ENCODE measurements at places on chromosomes 2 and 18.

DNA sequence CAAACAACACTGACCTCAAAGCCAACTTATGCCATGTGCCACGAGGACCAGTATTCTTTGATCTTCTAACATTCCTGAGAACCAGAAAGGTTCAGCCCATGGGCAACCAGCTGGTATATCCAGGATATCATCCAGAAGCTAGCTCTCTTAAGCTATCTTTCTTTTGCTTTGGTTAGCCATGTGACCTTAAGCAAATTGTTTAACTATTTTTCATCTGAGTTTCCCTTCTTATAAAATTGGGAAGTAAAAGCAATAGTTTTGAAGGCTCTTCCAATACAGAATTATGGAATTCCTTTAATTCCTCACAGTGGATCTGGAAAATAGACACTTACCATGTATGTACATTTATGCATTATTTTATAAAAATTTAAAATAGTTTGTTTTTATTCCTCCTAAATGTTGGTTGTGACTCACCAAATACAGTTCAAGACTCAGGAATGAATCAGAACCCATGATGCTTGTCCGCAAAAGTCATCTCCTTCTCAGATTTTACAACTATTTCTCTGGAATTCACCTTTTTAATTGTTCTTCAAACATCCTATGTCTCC is 435.7 kb downstream of the ZEB2 start:
- DNase-seq, result no peak

DNA sequence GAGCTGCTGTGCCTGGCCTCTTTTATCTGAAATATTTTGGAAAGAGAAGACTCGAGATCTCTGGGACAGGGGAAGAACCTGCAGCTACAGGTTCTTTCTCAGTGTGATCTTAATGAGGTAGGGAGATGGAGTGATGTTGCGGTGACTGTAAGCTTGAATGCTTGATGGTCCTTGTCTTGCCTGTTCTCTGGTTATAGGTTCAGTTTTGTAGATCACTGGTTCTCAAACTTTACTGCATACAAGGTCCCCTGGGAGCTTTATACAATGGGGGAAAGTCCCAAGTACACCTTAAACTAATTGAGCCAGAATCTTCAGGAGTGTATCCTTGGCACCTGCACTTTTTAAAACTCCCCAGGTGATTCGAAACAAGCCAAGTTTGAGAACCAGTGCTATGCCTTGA is 136.7 kb upstream of the CXCR4 start:
- DNase-seq, result no peak

DNA sequence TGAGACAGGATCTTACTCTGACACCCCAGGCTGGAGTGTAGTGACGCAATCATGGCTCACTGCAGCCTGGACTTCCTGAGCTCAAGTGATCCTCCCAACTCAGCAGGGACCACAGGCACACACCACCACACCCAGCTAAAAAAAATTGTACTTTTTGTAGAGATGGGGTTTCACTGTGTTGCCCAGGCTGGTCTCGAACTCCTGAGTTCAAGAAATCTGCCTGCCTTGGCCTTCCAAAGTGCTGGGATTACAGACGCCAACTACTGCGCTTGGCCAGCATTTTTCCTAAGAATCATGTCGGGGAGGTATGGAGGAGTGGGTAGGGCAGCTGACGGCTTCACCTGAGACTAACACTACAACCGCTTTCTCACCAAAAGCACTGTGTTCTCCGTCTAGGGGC is 50.4 kb downstream of the CYP26B1 start:
- no peak for DNase-seq

GRCh38 chr18:28999726-29000125 is 822.8 kb upstream of the CDH2 start:
- DNase-seq, result no peak

GRCh38 chr2:40367652-40368051 is 84.2 kb downstream of the SLC8A1 start:
- no peak for DNase-seq

- DNase-seq, result no peak
These were observed 141.1 kb downstream of the MBD5 start for GRCh38 chr2:148161909-148162435.

DNA sequence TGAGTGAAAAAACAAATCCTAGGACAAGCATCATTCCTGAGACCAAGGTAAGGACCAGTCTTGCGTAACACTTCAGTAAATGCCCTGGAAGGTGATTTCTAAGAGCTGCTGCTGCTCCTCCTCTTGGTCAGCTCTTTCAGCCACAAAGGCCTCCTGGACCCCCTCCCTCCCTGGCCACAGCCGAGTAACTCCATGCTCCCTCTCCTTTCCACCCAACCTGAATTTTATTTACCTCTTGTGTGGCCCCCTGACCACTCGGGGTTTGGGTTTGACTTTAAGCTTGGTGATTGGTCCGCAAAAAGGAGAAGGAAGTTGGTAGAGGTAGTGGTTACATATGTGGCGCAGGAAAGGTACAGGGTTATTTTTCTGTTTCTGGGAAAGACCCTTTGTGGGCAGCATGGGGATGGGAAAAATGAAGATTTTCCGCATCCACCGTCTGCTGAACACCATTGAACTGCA is 9.2 kb downstream of the HTRA2 start:
- DNase-seq, result no peak

DNA sequence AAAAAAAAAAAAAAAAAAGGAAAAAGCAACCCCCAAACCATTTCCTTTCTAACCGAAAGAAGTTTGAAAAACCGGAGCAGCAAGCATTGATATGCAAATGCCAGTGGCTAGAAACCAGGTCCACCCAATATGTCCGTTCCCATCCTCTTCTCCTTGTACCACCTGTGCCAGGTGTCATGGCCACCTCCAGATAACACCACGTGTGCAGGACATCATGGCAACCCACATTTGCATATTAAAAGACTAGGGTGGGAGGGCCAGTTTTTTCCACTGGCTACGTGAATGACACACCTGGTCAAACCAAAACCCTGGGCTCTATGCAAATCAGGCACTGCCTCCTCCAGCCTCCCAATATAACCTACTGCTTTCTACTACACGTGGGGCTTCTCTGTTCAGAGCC is 303.3 kb upstream of the GULP1 start:
- DNase-seq, result no peak

- no peak for DNase-seq
These were observed 56.7 kb downstream of the COL4A3 start for GRCh38 chr2:227221120-227221519.

DNA sequence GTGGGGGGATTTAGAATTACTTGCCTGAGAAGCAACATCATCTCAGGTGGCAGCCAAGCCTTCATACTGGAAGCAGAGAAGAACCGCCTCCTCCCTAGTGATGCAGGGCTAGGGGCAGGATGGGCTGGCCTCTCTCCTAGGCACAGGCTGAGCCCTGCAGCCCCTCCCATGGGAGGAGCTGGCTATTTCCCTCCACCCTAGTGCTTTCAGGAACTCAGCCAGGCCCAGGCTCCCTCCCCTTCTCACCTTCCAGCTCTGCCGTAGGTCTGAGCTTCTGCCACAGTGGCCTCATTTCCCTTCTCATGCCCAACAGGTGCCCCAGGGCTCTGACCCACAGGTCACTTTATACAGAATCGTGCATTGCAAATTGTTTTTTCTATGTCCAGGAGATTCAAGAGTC is 31.0 kb downstream of the CENPA start:
- no peak for DNase-seq

- DNase-seq, result no peak
These were observed 46.3 kb upstream of the DARS1 start for GRCh38 chr2:136031711-136032110.

DNA sequence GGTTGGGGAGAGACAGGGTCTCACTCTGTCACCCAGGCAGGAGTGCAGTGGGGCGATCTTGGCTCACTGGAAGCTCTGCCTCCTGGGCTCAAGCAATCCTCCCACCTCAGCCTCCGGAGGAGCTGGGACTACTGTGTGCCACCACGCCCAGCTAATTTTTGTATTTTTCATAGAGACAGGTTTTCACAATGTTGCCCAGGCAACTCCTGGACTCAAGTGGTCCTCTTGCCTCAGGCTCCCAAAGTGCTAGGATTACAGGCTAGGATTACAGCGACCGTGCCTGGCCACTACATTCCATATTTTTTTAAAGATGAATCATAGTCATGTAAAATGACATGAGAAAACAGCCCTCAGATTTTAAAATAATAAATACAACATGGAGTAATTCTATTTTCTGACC is 32.3 kb downstream of the CWC22 start:
- DNase-seq, result no peak

DNA sequence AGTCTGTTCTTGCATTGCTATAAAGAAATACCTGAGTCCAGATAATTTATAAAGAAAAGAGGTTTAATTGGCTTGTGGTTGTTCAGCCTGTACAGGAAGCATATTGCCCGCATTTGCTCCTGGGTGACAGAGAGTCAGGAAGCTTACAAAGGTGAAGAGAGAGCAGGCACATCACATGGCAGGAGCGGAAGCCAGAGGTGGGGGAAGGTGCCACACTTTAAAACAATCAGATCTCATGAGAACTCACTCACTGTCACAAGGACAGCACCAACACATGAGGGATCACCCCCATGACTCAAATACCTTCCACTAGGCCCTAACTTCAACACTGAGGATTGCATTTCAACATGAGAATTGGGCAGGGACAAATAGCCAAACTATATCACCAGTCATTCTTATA is 124.8 kb upstream of the COL5A2 start:
- DNase-seq, result no peak

GRCh38 chr18:67354091-67354490 is 162.4 kb downstream of the DSEL start:
- no peak for DNase-seq

GRCh38 chr2:184444217-184444616 is 154.1 kb upstream of the ZNF804A start:
- DNase-seq, result no peak

- DNase-seq, result no peak
These were observed 198.1 kb downstream of the MCFD2 start for GRCh38 chr2:46717344-46718121.

DNA sequence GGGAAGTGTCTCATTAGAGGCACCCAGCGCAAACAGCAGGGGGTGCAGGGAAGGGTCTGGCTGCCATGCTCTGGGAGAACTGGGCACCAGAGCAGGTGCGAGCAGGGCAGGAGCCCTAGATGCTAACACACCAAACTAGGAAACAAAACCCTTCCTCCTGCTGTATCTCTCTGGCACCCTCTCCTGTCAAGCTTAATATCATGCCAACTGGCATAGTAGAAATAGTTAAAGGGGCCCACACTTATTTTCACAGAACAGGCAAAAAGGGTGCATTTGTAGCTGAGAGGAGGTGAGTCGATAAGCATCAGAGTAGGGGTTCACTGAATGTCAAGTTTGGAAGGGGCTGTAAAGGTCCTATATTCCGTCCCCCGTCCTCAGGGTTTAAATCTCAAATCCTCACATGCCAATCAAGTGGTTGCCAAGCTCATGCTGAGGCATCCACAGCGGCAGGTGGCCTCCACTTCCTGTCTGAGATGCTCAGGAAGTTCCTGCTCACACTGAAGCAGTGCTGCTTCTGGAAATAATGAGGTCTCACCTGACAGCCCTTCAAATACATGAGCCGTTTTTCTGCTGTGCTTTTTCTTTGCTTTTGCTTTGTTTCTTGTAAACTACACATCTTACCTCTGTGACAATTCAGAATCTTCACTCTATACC is 14.9 kb upstream of the ACKR3 start:
- no peak for DNase-seq

DNA sequence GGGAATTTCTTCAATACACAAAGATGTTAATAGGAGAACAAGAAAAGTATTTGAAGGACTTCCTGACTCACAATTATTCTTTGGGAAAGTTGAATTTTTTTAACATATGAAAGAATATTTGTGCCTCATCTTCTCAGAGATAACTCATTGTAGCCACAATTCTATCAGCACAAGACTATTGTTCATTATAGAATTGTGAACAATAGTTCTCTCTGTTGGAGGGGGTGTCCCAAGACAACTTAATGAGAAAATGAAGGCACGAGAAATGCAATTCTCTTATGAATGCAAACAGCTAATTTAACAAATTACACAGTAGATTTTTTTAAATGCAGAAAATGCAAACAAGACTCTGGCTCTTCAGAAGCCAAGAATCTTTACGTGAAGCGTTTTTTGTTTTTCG is 157.0 kb downstream of the BARD1 start:
- no peak for DNase-seq

DNA sequence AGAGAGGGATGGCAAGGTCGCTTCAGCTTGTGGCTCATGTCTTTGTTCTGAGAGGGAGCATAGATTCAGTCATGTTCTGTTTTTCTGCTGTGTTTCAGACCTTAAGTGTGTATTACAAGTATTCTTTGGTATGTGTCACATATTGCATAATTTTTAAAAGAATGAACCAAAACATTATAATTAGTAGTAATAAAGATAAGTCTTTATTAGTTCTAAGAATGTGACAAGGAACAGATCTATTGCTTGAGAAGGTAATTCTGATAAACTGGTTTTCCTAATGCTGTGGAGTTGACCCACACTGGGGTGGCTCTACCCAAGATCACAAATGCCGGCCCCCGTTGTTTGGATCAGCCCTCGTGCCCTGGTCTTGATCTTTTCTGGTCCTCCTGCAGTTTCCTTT is 124.3 kb upstream of the FOSL2 start:
- DNase-seq, result no peak

DNA sequence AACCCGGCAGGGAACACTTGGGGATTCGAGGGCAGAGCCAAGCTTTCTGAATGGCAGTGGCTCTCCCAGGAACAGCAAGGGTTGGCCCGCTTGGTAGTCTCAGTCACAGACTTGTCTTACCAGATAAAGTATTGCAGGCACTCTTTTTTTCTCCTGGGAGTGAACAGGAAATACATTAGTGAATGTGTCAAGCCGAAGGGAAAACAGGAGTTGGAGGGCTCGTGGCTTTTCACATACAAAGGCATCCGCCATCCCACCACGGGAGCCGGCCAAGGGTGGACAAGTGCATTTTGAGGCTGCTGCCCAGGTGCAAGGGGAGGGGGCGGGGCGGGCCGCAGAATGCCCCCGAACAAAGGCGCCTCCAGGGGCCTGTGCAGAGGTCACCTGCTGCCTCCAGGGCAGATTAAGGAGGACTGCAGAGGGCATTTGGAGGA is 163.3 kb upstream of the SIX3 start:
- DNase-seq, result peak; percentile 57

- DNase-seq, result no peak
These were observed 57.9 kb upstream of the KCNE4 start for GRCh38 chr2:222993920-222994650.

GRCh38 chr2:196821195-196821594 is 12.0 kb upstream of the C2orf66 start:
- DNase-seq, result no peak

DNA sequence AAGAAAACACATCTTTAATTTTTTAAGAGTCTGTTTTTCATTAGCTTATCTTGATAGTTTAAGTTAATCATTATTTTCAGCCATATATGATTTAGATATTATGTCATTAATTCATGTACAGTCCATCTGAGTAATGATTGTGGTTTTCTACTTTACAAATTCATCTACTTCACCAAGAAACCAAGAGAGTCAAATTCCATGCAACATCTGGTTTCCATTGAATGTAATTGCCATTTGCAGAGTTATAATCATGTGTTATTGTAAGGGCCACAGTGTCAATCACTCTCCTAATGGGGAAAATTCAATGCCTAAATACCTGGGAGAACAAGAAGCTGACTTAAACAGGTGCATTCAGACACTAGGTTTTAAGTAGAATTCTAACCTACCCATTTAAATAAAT is 217.2 kb upstream of the OSR1 start:
- DNase-seq, result no peak

All from DMS79 (cell line).